ENCODE measurements at places on chromosomes 6 and 20.

GRCh38 chr20:62477669-62478455 is 2.1 kb upstream of the GATA5 start:
- no peak for DNase-seq

GRCh38 chr6:39256294-39256940 is 27.1 kb upstream of the KCNK5 start:
- DNase-seq, result no peak

DNA sequence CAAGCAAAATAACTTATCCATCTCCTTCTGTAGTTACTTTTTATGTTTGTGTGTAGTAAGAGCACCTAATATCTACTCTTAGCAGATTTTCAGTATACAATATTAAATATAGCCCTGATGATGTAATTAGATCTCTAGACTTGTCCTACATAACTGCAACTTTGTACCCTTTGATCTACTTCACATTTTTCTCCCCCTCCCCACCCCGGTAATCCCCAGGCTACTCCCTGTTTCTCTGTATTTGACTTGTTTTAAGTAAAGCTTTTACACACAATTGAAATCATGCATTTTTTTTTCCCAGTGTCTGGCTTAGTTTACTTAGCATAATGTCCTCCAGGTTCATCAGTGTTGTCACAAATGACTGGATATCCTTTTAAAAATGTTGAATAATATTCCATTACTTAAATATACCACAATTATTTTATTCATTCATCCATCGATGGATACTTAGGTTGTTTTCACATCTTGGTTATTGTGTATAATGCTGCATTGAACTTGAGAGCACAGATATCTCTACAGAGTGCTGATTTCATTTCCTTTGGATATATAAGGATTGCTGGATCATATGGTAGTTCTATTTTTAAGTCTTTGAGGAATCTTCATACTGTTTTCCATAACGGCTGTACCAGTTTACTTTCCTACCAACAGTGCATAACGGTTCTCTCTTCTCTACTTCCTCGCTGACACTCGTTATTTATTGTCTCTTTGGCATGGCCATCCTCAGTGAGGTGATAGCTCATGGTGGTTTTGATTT is 212.7 kb downstream of the CDKAL1 start:
- no peak for DNase-seq

GRCh38 chr6:147648916-147649315 is 140.4 kb downstream of the SAMD5 start:
- DNase-seq, result no peak

DNA sequence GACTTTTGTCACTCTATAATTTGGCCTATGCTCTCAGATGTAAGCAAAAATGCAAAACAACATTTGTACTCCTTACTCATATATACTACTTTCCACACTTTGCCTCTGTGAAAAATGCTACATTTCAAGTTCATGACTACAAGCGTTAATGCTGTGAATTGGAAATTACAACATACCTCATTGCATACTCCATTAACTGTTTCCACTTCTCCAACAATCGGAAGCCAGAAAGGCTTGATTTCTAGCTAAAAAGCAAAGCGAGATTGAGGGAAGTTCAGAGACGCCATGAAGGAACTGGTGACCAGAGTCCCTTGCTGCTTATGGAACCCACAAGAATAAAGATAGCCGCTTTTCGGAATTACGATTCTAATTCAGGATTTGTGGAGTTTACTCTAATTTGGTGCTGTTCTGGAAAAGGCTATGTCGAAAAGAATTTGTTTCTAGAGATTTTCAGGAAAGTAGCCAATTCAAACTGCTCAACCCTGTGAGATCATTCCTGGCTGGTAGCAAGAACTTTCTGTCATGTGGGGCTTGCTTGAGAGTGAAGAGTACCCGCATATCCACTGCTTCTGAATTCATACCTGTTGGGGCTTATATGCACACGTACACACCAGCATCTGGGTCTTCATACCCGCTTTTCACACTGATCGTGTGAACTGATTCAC is 98.0 kb upstream of the CITED2 start:
- peak; percentile 60 for DNase-seq

GRCh38 chr6:126531286-126531685 is 191.4 kb downstream of the CENPW start:
- no peak for DNase-seq

DNA sequence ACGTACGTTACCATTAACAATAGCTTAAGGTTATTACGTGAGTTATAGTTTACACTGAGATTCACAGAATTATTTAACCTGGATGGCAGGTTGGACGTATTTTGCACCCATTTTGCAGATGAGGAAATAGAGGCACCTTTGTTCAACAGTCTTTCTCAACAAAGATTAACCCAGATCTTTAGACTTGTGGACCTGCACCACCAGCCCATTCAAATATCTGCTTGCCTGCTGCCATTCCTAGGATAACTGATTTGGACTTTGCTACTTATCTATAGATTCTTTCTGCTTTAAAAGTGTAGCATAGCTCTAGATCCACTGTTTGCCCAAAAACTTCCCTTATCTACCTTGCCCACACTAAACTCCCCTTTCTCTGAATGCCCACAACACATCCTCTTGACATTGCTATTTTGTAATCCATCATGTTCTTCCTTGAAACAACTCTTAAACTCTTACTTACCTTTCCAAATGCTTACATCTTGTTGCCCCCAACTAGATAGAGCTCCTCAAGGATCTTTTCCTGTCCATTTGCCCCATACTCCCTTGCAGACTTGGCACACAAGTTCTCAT is 56.4 kb upstream of the TNFAIP3 start:
- no peak for DNase-seq

DNA sequence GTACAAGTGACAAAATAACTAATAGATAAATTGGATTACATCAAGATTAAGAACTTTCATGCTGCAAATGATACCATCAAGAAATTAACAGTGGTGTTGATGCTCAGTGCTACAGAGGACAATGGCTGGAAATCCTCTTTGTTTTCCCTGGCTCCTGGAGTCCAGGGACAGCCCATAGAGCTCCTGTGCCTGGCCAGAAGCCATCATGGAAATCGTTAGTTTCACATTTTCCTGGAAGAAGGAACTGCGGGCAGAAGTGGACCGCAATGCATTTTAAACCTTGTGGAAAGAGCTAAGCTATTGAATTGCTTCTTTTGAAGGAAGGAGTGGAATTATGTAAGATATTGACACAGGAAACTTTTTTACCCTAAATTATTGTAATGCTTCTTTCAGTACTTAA is 276.0 kb downstream of the GJA1 start:
- no peak for DNase-seq

DNA sequence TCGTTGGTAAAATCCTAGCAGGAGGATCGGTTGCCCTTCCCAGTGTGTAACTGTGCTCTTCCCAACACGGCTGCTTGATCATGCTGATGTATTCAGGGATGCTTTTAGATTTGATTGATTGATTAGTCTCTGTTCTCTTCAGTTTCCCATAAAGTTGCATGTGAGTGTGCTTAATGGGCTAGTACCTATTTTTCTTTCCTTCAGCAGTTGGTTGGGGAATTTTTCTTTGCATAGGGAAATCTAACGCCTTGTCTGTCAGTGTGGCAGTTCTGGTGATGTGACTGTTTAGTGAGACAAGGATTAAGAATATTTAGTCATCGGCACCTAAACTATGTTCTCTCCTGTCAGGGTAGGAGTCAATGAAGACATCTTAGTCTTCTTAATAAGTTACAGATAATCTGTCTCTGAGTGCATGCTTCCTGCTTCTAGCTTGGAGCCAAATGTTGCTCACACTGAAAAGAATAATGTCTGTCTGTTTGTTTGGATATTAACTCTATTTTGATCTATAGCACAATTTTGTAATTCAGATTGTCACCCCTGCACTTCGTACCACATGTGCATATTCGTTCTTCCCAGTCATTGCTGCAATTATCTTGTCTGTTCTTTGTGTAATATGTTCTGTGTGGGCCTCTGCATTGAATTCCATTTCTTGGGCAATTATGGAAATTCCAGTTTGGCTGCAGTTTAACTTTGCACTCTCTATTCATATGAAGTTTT is 169.9 kb downstream of the EDN1 start:
- no peak for DNase-seq

- DNase-seq, result no peak
Measured at GRCh38 chr6:130065609-130066156, 47.3 kb downstream of the L3MBTL3 start.

DNA sequence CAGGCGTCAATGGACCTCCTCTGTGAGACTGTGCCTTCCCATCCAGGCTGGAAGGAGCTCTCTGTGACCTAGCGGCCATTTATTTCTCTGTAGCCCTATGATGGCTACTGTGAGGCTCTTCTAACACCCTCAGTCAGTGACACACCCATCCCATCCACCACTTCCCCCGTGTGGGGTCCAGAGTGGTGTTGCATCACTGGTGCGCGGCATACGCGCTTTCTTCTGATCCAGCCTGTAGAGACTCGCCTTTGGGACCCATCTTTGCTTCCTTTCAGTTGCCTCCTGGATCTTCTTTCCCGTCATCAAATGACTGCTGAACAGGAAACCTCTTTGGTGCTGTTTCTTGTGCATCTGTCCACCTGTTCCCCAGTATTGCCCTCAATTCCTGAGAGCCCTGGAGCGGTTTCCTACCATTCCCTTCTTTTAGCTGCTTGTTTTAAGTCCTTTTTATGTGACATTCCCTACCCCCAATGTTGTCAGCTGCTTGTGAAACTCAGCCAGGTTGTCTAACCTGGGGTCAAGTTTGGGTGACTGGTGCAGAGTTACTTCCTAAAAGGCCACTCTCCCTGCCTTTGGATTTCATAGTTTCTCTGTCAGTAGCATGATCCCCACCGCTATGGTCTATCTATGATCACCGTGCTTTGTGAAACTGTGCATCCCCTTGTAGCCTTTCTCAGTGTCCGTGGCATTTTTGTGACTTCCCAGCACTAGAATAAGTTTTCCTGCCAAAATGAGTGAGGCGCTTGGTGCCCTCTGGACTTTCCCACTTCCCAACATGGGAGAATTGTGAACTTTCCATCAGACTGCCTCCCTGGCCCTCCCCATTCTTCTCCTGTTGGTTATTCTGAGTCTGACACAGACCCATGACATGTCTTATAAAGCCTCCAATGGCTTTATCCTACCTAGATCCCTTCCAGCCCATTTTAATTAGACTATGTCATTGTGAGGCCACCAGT is 5.7 kb downstream of the PRR3 start:
- no peak for DNase-seq

GRCh38 chr6:10268611-10269310 is 146.1 kb downstream of the TFAP2A start:
- no peak for DNase-seq

DNA sequence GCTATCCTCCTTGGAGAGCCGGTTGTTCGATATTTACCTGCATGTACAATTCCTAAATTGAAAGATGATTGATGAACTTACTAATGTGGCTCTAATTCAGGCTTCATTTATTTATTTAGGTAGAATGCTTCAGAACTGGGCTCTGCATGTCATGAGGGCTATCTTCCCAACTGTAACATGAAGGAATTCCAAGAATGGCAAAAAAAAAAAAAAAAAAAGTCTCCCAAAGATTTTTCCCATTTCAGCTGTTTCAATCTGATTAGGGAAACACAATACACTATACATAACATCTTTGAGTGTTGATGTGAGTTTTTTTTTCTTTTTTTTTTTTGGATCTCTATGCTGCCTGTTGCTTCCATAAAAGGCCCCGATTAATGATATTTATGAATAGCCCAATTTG is 120.1 kb upstream of the SHLD1 start:
- DNase-seq, result no peak

- DNase-seq, result no peak
Measured at GRCh38 chr6:20954315-20954714, 420.1 kb downstream of the CDKAL1 start.

DNA sequence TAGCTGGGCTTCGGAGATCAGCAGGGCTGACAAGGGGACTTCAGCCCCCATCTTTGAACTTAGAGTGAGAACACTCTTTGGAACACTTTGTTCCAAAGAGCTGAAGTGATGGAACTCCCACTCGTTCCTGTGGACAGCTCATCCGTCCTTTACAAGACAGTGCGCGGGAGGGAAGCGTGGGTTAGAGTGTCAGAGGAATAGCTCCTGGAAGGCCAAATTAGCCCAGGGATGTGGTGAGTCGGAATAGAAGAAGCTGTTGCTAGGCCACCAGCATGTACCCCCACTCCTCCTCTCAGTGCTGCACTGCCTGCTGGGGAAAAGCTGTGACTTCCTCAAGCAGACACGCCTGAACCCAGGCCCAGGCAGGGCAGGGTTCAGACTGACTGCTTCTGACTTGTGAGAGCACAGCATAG is 1.7 kb downstream of the SDCBP2 start:
- DNase-seq, result peak; percentile 80

- peak; percentile 90 for DNase-seq
Measured at GRCh38 chr6:38483526-38483925, 156.2 kb downstream of the BTBD9 start.

GRCh38 chr6:157814883-157815282 is 8.2 kb upstream of the SNX9 start:
- no peak for DNase-seq

- no peak for DNase-seq
Measured at GRCh38 chr6:34346175-34347119, 46.0 kb downstream of the NUDT3 start.

DNA sequence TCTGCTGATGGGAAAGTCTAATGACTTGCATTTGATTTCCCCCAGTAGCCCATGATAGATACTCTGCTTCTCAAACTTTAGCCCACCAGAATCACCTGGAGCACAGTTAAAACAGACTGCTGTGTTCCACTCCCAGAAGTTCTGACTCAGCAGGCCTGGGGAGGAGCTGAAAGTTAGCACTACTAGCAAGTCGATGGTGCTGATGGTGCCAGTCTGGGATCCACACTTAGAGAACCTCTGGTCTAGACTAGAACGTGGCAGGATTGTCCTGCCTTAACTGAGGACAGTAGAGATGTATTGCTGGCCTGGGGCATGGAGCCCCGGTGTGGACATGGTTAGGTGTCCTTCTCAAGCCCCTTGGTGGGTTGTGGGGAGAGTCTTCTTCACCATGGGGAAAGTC is 8.7 kb downstream of the TOX2 start:
- no peak for DNase-seq

- peak; percentile 87 for DNase-seq
Measured at GRCh38 chr6:15491255-15491985, 171.4 kb downstream of the DTNBP1 start.

DNA sequence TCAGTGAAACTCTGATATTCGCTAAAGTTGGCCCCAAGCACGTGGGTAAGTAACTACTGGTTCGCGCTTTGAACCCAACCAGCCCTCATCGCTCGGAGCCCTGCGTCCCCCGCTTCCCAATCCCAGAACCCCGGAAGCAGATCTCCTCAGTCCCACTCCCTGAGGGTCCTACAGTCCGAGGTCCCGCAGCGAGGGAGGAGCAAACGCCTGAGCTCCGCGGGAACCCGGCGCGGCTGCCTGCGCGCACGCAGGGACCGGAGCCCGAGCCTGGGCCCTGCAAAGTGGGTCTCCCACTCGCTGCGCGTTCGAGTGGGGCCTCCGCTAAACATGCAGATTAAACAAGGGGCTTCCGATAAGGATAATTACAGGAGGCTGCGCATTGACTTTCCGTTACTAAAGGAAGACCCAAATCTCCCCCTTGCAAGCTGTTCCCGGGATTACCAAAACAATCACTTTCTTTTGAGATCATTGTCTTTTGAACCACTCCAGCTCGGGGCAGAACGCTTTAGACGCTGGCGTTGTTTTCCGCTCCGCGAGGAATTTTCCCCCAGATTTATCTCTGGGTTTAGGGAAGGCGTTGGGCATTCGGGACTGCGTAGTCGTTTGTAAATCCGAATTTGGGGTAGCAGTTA is 1.3 kb upstream of the VSX1 start:
- DNase-seq, result no peak

- no peak for DNase-seq
Measured at GRCh38 chr6:134626086-134626485, 308.2 kb upstream of the SGK1 start.
